Pancreas (tissue), 10 donors: ENCODE measurements at places on chromosomes 16 and 17.
A peak's percentile ranks its signal among the peaks of the same experiment; 100 is the strongest.

DNA sequence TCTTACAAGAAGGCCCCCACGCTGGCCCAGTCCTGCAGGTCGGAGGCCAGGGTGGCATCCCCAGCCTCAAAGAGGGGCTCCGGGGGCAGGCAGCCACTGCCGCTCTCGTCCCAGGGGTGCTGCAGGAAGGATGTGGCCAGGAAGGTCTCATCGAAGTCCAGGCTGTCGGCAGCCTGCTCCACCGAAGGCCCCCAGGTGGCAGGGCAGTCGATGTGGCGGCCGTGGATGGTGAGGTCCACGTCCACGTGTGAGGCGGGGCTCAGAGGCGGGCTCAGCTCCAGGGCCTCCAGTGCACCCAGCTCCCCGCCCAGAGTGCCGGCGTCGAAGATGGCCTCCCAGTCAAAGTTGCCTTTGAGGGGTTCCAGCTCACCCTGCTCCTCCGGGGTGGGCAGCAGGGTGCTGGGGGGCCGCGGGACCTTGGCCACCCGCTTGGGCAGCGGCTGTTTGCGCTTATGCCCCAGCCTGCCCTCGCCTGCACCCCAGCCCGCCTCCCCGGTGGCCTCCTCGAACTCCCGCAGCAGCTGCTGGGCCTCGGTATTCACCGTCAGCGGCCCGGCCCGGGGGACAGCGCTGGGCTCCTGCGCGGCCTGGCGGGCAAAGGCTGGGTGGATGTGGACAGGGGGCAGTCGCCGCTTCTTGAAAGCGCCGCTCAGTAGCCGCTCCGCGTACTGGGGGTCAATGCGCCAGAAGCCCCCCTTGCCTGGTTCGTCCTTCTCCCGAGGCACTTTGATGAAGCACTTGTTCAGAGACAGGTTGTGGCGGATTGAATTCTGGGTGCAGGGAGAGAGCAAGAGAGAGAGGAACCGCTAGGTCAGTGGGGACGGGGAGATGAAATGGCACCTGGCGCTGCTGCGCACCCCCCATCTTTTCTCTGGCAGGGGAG is 3.5 kb downstream of the FOXJ1 start:
- no peaks in the 10 kb centered on the region for H3K4me1 ChIP-seq
- H3K27me3 ChIP-seq: no peaks in the 10 kb centered on the region
- no peak overlapping the region for H3K4me3 ChIP-seq
- no peak for DNase-seq
- peak overlapping the region; percentile 66 for H3K27ac ChIP-seq

GRCh38 chr16:4183237-4184037 is 58.4 kb downstream of the SRL start:
- H3K36me3 ChIP-seq: no peaks in the 10 kb centered on the region
- no peaks in the 10 kb centered on the region for H3K27me3 ChIP-seq
- H3K27ac ChIP-seq: peak overlapping the region; percentile 92
- peak; percentile 97 for DNase-seq
- peak overlapping the region; percentile 63 for H3K4me3 ChIP-seq
- peaks cover 4% of the 10 kb centered on the region for H3K4me1 ChIP-seq

GRCh38 chr16:53065461-53066061 is 10.8 kb downstream of the CHD9 start:
- no peak overlapping the region for H3K27ac ChIP-seq
- H3K4me1 ChIP-seq: no peaks in the 10 kb centered on the region
- H3K36me3 ChIP-seq: no peaks in the 10 kb centered on the region

- no peaks in the 10 kb centered on the region for H3K27me3 ChIP-seq
- no peaks in the 10 kb centered on the region for H3K36me3 ChIP-seq
- H3K4me3 ChIP-seq: no peak overlapping the region
- H3K4me1 ChIP-seq: no peaks in the 10 kb centered on the region
- H3K27ac ChIP-seq: no peak overlapping the region
Observed at GRCh38 chr16:27436921-27437650, 35.1 kb downstream of the IL21R start.

DNA sequence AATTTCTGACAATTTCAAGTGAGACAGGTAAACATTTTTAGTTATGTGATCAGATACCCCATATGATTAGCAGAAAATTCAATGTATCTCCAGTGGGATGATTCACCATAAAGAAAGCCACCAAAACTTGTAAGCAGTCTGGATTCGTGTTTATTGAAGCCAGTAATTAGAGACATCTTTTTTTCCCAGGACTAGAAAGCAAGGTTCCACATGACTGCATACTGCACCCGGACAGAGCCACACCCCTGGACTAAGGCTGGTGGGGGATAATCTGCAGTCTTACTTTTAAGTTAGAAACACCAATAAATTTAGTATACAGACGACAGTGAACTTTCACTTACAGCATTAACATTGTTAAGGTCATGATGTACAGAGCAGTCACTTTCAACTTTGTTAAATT is 24.2 kb upstream of the CMTM4 start:
- H3K4me3 ChIP-seq: no peak overlapping the region
- peaks cover 3% of the 10 kb centered on the region for H3K36me3 ChIP-seq
- H3K27me3 ChIP-seq: no peaks in the 10 kb centered on the region
- DNase-seq: no peak

DNA sequence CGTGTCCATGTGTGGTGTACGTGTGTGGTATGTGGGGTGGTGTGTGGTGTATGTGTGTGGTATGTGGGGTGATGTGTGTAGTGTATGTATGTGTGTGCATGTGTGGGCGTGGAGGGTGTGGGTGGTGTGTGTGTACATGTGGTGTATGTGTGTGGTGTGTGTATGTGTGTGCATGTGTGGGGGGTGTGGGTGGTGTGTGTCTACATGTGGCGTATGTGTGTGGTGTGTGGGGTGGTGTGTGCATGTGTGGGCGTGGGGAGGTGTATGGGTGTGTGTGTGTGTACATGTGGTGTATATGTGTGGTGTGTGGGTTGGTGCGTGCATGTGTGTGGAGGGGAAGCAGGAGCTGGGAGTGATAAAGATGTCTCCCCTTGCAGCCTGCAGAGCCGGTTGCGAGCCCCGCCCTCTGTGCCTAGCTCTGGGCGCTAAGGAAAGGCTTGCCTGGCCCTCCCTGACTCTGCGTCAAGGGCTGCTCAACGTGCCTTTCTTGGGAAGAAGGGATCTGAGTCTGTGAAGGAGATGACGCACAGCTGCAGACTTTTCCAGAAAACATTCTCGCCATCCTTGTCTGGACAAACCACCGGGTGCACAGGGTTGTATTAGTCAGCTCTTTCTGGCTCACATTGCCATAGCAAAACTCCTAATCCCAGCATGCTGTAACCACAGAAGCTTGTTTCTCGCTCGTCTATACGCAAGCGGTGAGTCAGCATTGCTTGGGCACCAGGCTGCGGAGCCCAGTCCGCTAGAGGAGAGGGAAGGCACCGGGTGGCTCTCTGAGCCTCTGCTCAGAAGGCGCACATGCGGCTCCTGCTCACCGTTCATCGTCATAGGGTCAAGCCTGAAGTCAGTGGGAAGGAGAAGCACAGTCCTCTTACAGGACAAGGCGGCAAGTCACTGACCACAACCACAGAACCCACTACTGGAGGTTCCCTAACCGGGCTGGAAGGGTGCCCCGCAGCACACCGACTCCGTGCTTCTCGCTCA is 2.0 kb upstream of the CD300H start:
- no peak overlapping the region for H3K4me3 ChIP-seq
- DNase-seq: no peak
- H3K27me3 ChIP-seq: no peaks in the 10 kb centered on the region
- H3K36me3 ChIP-seq: no peaks in the 10 kb centered on the region

DNA sequence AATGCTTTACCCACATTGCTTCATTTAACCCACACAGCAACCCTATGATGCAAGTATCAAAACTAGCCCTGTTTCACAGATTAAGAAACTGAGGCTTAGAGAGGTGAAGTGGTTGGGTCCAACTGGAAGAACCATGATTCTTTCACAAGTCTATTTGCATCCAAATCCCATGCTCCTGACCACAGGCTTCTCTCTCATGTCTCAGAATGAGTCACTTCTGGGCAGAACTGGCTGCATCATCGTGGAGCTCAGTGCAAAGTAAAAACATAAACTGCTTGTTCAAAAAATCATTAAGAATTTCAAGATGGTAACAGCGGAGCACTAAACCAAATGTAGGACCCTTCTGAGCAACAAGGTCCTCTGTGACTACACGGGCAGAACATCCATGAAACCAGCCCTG is 20.2 kb upstream of the CES1 start:
- no peaks in the 10 kb centered on the region for H3K4me1 ChIP-seq
- no peak overlapping the region for H3K4me3 ChIP-seq
- DNase-seq: no peak
- H3K27me3 ChIP-seq: no peaks in the 10 kb centered on the region
- H3K27ac ChIP-seq: no peak overlapping the region

GRCh38 chr16:70788668-70789594 is 12.0 kb downstream of the VAC14 start:
- no peak overlapping the region for H3K4me3 ChIP-seq
- DNase-seq: no peak
- no peaks in the 10 kb centered on the region for H3K4me1 ChIP-seq
- H3K36me3 ChIP-seq: peaks cover 13% of the 10 kb centered on the region
- no peaks in the 10 kb centered on the region for H3K27me3 ChIP-seq

DNA sequence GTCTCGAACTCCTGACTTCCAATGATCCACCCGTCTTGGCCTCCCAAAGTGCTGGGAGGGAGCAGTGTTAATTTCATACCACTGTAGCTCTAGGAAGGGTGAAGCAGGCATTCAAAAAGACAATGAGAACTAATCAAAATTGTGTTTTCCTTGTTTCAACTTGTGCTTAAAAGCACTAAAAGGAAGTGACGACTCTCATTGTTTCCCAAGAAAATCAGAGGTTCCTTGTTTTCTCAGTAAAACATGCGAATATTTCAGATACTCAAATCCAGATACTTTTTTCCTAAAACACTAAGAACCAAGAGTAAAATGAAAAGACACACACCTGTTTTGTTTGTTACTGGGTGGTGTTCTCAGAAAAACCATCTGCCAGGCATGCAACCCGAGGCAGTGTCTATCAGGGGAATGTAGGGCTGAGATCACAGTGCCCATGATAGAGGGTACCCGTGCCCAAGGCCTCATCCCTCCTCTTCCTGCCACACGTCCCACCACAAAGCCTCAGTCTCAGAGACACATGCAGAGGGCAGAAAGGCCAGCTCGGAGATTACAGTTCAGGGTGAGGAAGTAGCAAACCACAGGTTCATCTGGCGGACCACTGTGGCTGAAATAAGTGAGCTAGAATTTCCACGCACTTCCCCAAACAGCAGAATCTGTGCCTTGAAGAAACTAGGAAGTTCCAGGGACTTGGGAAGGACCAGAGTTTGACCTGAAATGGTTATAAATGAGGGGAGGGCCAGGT is 33.7 kb downstream of the GINS3 start:
- H3K4me1 ChIP-seq: no peaks in the 10 kb centered on the region
- no peak overlapping the region for H3K27ac ChIP-seq
- no peak overlapping the region for H3K4me3 ChIP-seq
- no peaks in the 10 kb centered on the region for H3K27me3 ChIP-seq

DNA sequence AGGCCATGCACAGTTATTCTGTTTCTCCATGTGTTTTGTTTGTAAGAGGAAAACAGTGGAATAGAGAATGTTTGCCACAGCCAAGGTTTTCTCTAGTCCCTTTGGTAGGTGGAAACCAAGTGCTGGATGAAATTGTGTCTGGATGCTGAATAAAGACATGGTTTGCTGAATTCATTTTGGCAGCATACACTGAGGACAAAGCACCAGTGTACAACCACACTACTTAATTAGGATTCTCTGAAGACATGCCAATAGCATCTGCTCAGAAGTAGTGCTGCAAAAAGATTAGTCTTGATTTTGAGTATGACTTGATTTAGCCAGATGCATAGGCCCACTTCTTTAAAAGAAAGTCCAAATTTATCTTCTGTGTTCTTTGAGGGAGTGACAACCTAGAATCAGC is 230.5 kb upstream of the CACNG5 start:
- no peak overlapping the region for H3K4me3 ChIP-seq
- H3K36me3 ChIP-seq: no peaks in the 10 kb centered on the region
- H3K4me1 ChIP-seq: peaks cover 2% of the 10 kb centered on the region
- no peak overlapping the region for H3K27ac ChIP-seq
- H3K27me3 ChIP-seq: no peaks in the 10 kb centered on the region

GRCh38 chr17:4940555-4941318 is 669 bp downstream of the RNF167 start:
- H3K4me1 ChIP-seq: peaks cover 32% of the 10 kb centered on the region
- H3K36me3 ChIP-seq: peaks cover 26% of the 10 kb centered on the region
- H3K4me3 ChIP-seq: peak overlapping the region; percentile 83
- DNase-seq: peak; percentile 85

DNA sequence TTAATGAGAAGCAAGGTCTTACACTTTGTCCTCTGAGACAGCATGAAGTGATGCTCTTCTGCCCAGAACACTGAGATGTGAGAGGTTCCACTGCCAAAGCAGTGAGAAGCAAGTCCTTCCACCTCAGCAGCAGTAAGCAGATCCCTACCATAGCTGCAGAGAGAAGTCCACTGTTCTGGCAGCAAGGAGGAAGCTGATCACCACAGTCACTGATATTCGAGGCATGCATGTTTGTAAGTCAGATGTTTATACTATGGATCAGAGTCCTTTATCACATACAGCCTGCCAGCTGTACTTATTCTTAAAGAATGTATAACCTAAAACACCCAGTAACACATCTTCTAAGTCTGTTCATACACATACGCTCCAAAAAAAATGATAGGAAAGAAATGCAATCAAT is 18.2 kb upstream of the METTL2A start:
- no peak overlapping the region for H3K27ac ChIP-seq
- no peaks in the 10 kb centered on the region for H3K4me1 ChIP-seq
- no peak for DNase-seq
- no peaks in the 10 kb centered on the region for H3K36me3 ChIP-seq

- peaks cover 4% of the 10 kb centered on the region for H3K27me3 ChIP-seq
- no peak overlapping the region for H3K4me3 ChIP-seq
- no peaks in the 10 kb centered on the region for H3K4me1 ChIP-seq
- no peak for DNase-seq
- no peaks in the 10 kb centered on the region for H3K36me3 ChIP-seq
Observed at GRCh38 chr17:49959183-49959935, 9.6 kb upstream of the DLX4 start.

GRCh38 chr17:40480501-40481003 is 20.9 kb downstream of the TNS4 start:
- no peaks in the 10 kb centered on the region for H3K4me1 ChIP-seq
- no peak overlapping the region for H3K27ac ChIP-seq
- no peaks in the 10 kb centered on the region for H3K27me3 ChIP-seq
- DNase-seq: no peak
- H3K36me3 ChIP-seq: no peaks in the 10 kb centered on the region
- no peak overlapping the region for H3K4me3 ChIP-seq

DNA sequence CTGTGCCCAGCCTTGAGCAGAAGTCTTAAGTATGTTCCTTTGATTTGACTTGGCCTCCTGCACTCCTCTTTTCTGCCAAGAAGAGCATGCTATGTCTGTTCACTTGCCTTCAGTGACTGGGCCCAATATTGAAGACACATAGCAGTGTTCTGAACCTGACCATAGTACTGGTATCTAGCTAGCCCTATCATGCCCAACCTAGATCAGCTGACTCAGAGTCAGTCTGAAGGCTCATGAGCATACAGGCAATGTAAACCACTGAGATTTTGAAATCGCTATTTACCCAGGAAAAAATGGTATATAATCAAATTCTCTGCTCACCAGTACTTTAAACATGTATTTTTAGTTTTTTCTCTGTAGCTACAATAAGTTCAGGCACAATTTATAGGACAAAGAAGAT is 129.4 kb downstream of the TANC2 start:
- no peak overlapping the region for H3K4me3 ChIP-seq
- no peaks in the 10 kb centered on the region for H3K36me3 ChIP-seq
- DNase-seq: no peak
- no peaks in the 10 kb centered on the region for H3K4me1 ChIP-seq
- H3K27ac ChIP-seq: no peak overlapping the region
- H3K27me3 ChIP-seq: no peaks in the 10 kb centered on the region

GRCh38 chr16:17273142-17273561 is 197.6 kb downstream of the XYLT1 start:
- H3K27ac ChIP-seq: no peak overlapping the region
- no peak for DNase-seq
- no peak overlapping the region for H3K4me3 ChIP-seq
- peaks cover 34% of the 10 kb centered on the region for H3K4me1 ChIP-seq
- H3K27me3 ChIP-seq: no peaks in the 10 kb centered on the region
